ENCODE measurements at places on chromosomes 4 and X.

- no peak for DNase-seq
Observed at GRCh38 chrX:22577181-22577580, 304.5 kb downstream of the CBLL2 start.

DNA sequence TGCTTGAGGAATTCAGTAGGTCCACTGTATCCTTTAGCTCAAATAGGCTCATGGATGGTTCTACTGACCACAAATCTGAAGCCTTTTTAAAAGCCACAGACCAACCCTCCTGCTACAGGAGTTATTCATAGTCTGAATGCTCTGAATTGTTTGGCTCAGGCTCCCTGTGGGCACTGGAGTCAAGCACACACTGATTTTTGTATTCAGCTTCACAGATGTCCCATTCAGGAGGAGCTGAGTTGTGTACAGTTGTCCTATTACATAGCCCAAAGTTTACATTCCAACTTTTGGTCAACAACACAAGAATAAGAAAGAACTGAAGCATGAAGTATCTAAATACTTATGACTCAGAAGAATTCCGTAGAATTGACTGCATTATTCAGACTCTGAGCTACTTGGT lies 243.9 kb downstream of the UNC5C start:
- DNase-seq, result no peak

GRCh38 chrX:120514236-120514635 lies 45.1 kb upstream of the LAMP2 start:
- no peak for DNase-seq

DNA sequence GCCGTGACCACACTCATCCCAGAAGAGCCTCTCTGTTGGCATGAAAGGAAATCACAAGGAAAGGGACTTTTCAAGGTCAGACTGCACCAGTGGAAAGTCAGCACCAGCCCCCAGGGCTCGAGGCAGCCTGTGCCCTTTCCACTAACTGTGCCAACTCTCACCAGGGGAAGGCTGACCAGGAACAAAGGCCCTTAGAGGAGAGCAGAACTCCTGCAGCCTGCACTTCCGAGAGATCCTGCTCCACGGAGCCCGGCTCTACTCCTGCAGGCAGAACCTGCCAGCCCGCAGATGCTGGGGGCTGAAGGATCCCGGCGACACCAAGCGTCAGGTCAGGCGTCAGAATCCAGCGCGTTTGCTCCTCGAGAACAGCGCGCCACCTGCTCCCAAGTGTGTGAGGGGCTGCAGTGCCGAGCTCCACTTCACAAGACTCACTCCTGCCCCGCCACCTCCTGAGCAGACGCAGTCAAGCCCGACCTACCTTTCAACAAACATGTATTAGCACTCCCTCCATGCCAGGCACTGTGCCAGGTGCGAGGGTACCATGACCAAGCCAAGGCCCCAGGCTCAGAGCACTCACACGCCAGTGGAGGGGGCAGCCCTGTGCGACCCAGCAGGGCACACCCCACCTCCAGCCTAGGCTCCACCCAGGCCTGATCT lies 13.6 kb upstream of the HELT start:
- DNase-seq, result no peak

DNA sequence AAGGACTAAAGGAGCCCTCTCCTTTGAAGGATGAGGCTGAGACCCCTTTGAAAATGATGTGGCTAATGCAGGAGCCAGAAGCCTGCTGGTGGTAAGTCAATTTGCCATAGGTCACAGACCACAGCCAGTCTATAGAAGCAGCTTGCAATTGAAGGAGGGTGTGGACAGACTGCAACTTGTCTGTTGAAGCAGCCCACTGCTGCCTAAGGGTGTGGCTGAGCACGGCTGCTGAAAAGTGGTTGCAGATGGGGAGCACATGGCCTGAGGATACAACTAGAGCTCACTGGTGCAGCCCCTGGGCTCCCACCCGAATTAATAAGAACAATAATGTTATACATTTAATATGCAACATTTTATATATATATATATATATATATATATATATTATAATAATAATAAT lies 11.4 kb upstream of the EXOC1L start:
- no peak for DNase-seq

DNA sequence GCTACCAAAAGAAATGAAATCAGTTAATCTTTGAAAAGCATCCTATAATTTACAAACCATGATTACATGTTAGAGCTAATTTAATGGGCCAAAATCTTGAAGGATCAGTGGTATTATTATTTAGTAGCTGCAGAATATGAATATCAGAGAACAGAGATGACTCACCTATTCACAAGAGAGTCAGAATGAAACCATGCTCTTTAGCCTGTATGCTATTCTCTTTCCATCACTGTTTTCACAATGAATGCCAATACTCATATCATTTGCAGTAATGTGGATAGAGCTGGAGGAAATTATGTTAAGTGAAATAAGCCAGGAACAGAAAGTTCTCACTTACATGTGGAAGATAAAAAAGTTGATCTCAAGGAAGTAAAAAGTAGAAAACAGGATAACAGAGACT lies 414.1 kb downstream of the CENPC start:
- no peak for DNase-seq

- no peak for DNase-seq
Observed at GRCh38 chr4:142645475-142646108, 200.5 kb downstream of the INPP4B start.

DNA sequence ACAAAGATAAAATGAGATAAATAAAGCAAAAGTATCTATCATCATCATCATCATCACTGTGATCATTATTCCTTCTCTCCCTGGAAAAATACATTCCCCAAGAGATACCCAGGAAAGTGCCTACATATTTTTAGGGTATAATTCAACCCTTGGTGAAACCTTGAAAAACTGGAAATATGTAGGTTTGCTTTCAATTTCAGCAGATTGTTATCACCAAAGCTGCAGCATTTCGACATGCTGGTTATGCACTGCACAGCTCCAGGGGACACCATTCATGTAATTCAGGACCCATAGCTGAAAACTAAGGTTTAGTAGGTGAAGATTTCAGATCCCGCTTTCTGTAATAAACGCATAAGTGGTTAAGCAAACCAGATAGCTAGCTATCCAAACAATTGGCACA lies 28.4 kb upstream of the FBXW7 start:
- DNase-seq, result no peak

GRCh38 chr4:40349561-40350198 lies 14.5 kb downstream of the CHRNA9 start:
- no peak for DNase-seq

GRCh38 chrX:140501940-140502468 lies 2.9 kb downstream of the SOX3 start:
- DNase-seq, result no peak

DNA sequence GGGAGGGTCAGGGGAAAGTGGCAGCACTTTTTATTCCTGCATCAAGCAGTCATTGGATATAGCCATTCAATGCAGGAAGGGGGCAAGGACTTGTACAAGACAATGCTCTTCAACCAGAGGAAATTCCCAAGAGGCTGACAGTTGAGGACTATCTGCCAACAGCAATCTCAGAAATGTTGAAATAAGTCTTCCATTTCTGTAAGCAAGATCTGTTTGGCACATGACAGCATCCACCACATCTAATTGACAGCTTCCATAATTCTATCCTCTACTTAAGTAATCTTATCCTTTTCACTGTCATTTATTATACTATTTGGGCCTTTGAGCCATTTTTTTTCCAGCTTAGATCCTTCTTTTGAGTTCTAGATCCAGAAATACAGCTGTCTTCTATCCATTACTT lies 110.7 kb downstream of the CFAP299 start:
- DNase-seq, result no peak

GRCh38 chr4:24471486-24472160 lies 112.7 kb downstream of the DHX15 start:
- DNase-seq, result peak; percentile 68

GRCh38 chr4:10182446-10183424 lies 66.1 kb upstream of the WDR1 start:
- DNase-seq, result no peak

GRCh38 chrX:149495573-149496071 lies 9.5 kb downstream of the IDS start:
- DNase-seq, result no peak

DNA sequence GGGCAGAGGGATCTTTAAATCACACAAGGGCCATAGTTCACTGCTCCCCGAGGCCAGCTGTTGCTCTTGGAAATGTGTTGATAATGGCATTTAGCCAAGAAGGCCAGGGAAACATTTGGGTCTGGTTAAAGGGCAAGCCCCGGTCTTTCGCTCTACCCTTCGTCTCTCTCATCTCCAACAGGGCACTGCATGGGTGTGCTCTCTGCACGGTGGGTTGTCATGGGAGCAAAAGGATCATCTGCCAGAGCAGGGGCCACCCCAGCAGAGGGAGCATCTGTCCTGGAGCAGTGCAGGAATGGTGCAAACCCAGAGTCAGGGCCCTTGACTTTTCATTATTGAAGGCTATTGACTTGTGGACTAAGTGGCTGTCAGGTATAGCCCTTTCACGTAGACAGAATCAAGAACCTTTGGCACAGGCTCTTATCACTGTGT lies 22.7 kb upstream of the PGRMC2 start:
- DNase-seq, result no peak

DNA sequence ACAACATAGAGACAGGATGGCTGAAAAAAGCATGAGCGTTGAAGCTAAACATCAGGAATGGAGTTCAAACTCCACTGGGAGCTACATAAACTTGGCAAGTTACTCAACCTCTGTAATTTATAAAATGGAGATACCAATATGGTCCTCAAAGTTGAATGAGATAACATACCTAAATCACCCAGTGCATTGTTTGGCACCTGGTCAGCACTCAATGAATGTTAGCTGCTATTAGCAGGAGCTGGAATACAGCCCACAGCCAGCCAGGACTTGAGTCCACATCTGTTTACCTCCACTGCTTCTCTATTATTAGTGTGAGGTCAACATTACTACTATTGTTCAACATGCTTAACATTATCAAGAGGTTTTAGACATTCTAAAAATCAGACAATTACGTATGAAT lies 97.9 kb downstream of the NR3C2 start:
- no peak for DNase-seq

DNA sequence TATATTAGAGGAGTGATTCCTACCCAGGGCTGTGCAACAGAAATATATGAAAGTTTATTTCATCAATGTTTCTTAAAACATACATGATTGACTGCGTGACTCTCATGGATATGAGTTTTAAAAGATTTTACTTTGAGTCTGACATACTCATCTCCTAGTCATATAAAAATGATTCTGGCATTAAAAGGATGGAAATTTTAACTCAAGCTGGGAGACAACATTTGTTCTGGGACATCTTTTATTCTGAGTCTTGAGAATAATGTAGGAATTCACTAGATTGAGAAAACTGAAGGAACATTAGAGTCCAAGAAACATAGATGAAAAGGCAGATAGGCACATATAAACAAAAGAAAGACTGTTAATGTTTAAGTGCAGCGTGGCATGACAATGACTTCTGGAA lies 649.6 kb downstream of the SPRY1 start:
- no peak for DNase-seq

DNA sequence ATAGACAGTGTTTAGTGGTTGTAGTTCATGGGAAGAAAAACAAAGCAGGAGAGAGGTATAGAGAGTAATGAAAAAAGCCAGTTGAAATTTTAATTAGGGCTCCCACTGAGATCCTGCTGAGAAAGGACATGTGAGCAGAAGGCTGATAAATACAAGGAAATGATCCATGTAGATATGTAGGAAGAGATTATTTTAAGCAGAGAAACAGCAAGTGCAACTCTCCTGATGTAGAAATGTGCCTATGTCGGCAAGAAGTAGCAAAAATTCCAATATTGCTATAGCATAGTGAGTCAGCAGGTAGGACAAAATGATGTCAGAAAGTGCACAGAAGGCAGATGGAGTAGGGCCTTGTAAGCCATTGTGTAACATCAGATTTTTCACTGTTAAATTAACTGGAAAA lies 1027.3 kb downstream of the PCDH18 start:
- no peak for DNase-seq

DNA sequence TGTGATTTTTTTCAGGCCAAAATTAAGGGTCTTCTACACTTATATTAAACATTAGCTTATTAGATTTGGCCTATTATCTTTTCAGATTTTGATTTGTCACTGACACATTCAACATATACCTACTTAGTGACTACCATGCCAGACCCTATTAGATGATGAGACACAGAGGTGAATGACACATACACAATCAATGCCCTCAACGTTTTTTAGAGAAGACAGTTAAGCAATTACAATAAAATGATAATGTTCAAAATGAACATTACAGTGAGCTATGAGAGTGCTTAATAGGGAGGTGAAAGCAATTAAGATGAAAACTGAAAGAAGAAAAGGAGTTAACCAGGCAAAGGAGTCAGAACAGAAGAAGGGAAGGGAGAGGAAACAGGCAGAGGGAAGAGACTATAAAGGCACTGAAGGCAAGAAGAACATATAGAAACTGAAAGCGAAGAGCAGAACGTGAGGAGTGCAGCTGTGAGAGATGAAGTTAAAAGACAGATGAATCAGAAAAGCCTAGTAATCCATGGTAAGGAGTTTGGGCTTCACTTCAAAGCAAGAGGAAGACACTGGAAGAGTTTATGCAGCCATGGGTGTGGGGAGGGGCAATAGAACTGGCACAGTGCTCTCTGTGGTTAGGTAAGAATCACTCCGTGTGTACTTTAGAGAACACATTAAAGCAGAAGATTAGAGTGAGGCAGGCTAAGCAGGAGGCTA lies 119.0 kb downstream of the REELD1 start:
- no peak for DNase-seq

DNA sequence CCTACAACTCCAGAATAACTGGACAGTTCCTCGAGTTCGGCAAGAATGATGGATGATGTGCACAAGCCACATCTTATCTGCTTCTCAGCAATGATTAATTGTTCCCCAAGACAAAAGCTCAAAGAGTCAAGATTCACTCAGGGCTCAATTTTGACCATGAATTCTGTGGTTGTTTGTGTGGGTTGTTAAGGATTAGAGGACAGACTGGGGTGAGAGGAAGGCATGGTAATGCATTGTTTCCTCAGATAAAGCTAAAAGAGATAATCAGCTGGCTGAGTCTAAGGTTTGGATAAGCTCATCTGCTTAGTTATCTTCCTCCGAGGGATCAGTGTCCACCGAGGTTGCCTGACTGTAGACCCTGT lies 161.0 kb downstream of the CPEB2 start:
- no peak for DNase-seq

DNA sequence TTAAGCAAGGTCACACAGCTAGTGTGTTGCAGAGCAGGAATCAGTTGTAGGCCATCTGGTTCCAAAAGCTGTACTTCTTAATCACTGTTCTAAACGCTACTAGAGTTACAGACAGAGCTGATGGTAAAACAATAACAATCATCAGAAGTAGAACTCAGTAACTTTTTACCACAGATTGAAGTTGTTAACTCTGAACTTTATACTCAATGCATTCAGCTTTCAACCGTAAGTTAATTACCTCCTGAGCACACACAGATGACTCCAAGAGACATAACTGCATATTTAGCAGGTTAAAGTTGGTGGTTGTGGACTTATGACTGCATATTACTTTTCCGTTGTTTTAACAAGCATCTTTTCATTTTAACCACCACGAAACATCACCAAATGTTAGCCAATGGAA lies 127.3 kb downstream of the PRSS12 start:
- DNase-seq, result no peak

GRCh38 chr4:94758141-94758699 lies 465 bp downstream of the BMPR1B start:
- DNase-seq, result peak; percentile 56

Measured in activated CD8-positive, alpha-beta memory T cell treated with anti-CD3 and anti-CD28 coated beads for 24 hours (primary cell).